Stimulated activated CD8-positive, alpha-beta memory T cell treated with anti-CD3 and anti-CD28 coated beads, Interleukin-4, amount 100 ng/mL, for 4 hours (primary cell): ENCODE measurements at places on chromosomes 5 and 9.

DNA sequence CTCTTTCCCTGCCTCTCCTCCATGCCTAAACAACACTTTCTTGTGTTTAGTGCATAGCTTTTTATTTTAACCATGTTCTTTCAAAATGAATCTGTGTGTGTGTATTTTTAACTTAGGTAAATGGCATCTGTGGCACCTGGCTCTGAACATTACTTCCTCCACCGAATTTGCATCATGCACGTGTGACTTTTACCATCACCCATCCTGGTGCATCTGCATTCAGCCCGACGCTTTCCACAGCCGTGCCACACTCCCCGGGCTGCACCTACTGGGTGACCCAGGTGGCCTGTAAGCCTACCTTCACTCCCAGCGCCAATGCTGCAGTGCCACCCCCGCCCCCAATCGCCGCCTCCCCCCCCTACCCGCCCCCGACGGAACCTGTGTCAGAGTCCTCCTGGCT is 12.7 kb upstream of the FCN1 start:
- no peak for DNase-seq

- DNase-seq, result no peak
These were observed 129.8 kb upstream of the IL12B start for GRCh38 chr5:159459951-159460538.

DNA sequence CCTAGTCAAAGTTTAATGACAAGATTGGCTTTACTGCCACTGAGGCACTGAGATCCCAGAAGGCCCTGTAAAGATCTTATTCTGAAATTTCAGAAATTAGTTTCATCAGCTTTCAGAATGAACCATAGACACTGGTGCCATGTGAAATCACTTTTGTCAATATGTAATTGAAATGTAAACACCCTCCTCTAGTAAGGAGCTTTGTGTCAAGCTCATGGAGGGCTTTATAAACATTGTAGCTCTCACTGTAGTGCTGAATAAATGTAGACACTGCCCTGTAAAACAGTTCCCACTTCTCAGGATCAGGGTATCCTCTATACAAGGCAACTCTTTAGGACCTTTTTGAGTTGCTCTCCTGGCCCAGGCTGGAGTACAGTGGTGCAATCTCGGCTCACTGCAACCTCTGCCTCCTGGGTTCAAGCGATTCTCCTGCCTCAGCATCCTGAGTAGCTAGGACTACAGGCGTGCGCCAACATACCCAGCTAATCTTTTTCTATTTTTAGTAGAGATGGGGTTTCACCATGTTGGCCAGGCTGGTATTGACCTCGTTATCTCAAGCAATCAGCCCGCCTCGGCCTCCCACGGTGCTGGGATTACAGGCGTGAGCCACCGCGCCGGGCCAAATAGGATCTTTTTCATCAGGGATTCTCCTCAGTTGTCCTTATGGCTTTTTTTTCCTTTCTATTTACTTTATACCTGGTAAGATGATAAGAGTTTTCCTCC is 1823.9 kb upstream of the CDH9 start:
- DNase-seq, result no peak

GRCh38 chr5:82859451-82860140 is 217.6 kb downstream of the TMEM167A start:
- DNase-seq, result no peak

DNA sequence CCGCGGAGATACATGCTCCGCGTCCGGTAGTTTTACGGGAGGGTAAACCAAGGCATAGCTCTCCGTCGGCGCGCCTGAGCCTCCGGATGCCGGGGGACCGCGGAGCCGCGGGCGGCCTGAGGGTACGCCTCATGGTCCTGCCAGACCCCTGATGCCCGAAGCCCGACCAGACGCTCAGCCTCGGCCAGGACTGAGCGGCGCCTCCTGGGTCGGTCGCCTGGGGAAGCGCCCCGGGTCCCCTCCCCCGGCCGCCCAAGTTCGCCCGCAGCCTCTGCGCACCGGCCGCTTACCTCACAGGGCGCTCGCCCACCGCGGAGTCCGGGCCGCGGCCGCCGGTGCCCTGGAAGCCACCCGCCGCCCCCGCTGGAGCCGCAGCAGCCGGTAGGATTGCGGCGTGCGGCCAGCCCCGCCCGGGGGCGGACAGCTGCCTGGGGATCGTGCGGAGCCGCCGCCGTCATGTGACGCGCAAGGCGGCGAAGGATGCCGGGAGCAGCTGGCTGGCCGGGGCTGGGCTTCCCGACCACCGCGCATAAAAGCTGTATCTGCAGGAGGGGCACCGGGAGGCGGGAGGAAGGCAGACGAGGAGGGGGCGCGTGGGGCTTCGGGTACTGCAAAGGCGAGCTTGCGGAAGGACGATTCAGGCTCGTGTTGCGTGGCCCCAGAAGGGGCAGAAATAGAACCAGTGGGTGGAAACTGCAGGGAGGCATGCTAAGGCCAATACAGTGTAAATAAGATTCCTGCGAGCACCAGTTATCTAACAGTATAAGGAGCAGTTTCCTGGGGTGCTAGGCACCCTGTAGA is at the start of gene FBXO10:
TSS of gene FBXO10 (minus strand) at position 460 of the 801 bp plus-strand sequence. CDS start 34,612 bp downstream, outside the sequence.
- DNase-seq, result no peak

- no peak for DNase-seq
These were observed 61.8 kb downstream of the SPATA31C2 start for GRCh38 chr9:88076286-88077070.

DNA sequence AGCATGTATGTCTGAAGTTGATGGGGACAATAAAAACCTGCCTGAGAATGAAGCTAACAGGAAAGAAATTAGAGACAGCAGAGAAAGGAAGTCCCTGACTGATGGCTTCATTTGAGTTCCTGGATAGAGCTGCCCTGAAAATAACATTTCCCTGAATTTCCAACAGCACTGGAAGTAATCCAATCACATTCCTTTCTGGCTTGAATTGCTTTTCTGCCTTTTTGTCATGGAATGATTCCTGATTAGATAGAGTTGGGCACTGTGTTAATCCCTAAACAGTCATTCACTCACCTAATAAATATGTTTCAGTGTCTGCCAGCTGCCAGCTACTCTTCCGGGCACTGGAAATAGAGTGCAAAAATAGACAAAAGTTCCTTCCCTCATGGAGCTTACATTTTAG is 30.0 kb upstream of the SH3RF2 start:
- DNase-seq, result no peak

DNA sequence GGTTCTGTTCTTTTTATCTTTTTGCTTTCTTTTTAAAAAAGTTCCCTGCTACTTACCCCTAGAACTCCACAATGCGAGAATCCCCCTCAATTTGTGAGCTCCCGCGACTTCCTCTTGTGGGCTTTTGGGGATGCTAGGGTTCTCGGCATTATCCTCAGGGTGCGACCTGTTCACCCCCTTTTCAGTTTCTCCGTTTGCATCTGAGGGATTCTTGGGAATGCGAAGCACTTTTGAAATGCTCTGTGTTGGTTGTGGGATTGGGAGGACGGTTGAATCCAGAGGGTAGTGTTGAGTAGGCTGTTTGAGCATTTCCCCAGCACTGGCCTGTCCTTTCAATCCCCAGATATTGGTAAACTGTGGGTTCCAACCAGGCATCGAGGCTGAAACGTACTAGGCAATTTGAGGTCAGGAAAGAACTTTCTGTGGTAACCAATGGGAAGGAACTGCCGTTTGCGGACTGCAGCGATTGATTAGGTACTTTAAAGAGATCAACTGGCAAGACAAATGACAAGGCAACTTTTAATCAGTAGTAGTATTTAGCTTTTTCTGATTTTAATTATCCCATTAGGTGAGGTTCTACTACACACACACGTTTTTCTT is 415 bp downstream of the XRCC4 start:
- DNase-seq, result no peak

- no peak for DNase-seq
These were observed 31.9 kb downstream of the ARSB start for GRCh38 chr5:78953092-78953800.

DNA sequence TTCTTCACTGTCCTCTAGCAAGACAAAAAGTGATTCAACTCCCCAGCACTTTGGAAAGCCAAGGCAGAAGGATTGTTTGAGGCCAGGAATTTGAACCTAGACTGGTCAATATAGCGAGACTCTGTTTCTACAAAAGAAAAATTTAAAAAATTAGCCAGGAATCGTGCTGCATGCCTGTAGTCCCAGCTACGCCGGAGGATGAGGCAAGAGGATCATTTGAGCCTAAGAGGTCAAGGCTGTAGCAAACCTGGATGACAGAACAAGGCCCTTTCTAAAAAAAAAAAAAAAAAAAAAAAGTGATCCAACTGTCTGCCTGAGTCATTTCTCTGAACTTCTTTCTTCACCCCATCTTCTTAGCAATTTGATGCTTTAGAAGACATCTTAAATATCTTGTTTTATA is 12.4 kb downstream of the ITGA2 start:
- no peak for DNase-seq

GRCh38 chr5:133401731-133402347 is 210.5 kb downstream of the FSTL4 start:
- DNase-seq, result no peak

DNA sequence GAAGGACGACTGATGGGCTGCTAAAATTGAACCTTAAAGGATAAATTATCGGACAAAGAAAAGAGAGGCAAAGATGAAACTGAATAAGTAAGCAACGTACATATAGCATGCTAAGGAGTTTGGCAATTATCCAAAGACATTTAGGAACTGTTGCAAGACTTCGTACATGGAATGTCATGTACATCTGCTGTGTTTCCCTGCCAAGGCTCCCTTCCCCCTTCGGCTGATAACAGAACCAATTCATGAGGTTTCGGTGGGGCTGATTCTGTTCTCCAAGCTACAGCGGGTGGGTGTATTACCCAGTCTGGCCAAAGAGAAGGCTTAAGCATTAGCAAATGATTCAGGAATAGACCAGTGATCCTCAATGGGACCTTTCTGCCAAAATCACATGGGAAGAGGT is 190.9 kb upstream of the FREM1 start:
- DNase-seq, result no peak

DNA sequence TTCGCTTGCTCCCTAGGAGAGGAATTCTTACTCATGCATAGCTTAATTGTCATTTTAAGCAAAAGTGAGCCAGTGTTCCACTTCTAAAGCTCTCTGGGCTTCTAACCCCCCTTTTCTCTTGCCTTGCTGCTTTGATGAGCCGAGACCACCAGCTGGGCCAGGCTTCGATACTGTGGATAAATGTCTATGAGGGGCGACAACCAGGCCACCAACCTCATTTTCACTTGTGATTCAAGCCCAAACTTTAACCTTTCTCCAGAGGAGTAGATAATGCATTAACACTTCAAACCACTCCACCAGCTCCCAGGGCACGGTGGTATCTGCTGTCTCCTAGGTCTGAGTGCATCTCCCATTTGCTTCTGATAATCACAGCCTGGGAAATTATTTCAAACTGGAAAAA is 205.6 kb downstream of the PSAT1 start:
- no peak for DNase-seq

- no peak for DNase-seq
These were observed 64.6 kb upstream of the HAND1 start for GRCh38 chr5:154542581-154542980.

DNA sequence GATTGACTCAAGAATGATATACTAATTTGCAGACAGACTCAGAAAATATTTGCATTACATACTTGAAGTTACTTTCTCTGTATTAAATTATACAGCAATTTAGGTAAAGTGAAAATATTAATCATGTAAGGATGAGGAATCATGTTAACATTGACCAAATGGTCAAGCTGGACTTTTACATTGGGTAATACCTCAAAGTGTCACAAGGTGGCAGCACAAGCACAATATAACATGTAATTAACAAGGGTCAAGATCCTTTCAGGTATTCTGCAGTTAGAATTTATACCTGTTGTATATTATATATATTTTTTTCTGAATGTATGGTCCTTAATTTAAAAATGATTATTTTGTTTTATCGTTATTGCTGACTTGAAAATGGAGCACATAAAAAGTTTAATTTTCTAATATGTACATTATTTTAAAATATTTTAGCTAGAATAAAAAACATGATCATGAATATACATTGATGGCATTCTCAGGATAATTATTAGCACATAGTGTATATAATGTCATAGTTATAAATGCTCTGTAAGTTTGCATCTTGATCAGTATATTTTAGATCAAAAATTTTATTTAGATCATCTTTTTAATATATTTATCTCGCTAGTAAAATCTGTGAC is 8.6 kb downstream of the HAPLN1 start:
- no peak for DNase-seq

DNA sequence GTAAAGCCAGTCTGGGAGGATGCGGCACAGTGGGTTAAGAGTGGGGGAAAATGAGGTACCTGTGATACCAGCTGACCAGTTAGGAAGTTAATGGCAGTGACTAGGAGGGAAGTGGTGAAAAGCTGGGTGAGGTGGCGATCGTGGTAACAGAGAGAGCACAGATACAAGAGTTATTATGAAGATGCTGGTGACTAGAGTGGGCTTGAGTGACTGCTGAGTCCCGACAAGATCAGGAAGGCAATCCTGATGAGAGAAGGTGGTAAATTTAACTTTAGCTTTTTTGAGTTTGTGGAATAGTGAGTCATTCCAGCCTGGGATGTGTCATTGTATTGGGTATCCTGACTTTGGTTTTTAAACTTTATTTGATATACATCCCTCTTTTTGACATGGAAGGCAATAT is 38.8 kb downstream of the CMYA5 start:
- DNase-seq, result no peak

- no peak for DNase-seq
These were observed 1388.3 kb upstream of the C9orf72 start for GRCh38 chr9:28961623-28962022.
